ENCODE measurements at places on chromosomes 11 and 22.

- DNase-seq: no peak
These were observed at the start of gene TRIM49D1 for GRCh38 chr11:89922195-89922660. TSS of gene TRIM49D1 (minus strand) at chr11:89922245. CDS start at chr11:89917710, 4,535 bp downstream.

DNA sequence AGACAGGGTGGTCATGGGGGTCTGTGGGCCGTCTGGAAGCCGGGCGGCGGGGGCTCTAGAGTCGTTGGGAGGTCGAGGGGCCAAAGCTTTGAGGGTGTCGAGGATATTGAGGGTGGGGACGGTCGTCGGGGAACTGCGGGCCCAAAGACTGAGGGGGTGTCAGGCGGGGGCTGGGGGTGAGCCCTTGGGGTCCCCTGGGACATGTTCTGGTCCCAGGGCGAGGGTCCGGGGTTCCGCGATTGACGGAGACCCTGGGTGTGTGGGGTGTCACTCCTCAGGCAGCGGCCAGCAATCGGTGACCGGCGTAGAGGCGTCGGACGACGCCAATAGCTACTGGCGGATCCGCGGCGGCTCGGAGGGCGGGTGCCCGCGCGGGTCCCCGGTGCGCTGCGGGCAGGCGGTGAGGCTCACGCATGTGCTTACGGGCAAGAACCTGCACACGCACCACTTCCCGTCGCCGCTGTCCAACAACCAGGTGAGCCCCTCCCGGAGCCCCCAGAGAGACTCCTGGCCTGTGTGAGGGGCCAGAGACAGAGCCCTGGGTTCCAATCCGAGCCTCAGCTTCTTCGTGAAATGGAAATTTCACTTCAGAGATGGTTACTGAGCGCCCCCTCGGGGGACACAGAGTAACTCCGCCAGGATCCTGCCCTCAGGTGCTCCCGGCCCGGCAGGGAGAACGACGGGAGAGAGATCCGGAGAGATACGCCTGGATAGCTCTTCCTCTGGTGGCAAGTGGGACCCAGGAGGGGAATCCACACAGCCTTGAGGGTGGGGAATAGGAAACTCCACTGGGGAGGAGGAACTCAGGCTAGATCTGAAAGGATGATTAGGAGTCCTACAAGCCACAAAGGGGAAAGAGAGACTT lies 714 bp downstream of the SDF2L1 start:
- DNase-seq: peak; percentile 79

DNA sequence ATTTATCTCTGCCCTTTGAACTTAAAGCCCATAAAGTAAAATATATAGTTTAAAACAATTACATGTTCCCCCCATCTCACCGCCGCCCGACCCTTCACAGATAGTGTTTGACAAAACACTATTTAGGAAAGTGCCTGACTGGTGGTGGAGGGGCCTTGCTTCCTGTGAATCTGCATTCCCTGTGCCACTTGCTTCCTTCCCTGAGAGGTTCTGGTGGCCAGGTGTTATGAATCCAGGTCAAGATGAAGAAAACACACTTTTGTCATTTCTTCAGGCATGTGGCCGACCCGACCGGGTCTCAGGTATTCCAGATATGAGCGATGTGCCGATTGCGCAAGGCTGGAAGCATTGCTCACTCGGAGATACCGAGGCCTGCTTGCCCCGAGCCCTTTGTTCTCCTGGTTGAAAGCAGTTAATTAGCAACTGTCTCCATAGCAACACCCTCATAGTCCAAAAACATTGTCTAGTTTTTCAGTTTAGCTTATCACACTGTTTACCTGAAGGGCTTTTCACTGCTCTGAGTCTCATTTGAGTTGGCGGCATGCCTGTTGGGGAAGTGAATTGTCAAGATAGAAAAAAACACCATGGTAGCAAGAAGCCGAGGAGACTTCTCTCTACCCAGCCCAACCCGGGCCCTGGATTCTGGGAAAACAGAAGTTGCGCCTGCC lies 128.3 kb downstream of the TEAD1 start:
- DNase-seq: peak; percentile 50

DNA sequence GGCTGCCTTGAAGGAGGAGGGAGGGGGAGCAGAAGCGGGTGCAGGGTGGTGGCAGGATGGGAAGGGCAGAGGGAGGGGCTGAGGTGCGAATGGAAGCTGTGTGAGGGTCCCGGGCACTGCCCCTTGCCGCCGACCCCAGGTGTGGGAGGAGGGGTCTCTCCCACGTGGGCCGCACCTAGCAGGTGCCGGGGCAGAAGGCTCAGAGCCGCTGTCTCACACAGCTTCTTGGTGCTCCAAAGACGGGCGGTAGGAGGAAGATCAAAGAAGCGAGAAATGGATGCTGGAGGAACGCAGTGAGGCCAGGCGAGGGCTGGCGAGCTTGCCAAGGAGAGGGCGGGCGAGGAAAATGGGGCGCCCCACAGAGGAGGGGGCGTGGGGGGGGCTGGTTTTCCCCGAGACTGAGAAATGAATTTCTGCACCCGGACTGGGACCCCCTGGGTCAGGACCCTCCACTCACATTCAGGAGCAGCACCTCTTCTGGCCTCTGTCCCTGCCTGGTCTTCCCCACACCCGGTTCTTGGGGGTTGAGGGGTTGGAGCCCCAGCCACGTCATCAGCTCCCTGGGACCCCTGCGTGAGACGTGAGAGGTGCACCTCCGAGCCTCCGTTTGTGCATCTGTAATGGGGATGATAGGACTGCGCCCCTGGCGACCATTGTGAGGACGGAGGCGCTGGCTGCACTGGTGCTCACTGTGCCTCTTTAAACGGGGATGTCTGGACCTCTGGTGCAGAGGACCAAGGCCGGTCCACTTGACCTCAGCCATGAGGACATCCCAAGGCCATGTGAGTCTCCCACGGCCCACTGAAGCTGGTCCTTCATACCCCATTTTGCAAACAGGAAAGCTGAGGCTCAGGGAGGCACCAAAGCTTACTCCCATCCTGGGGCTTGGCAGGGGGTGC lies 16.8 kb downstream of the LSP1 start:
- DNase-seq: peak; percentile 64

- no peak for DNase-seq
These were observed 14.5 kb downstream of the SERPINH1 start for GRCh38 chr11:75576499-75576918.

GRCh38 chr11:114836161-114836560 lies 157.8 kb downstream of the NXPE2 start:
- DNase-seq: no peak

GRCh38 chr11:80702264-80702663 lies 1261.4 kb upstream of the TENM4 start:
- no peak for DNase-seq

DNA sequence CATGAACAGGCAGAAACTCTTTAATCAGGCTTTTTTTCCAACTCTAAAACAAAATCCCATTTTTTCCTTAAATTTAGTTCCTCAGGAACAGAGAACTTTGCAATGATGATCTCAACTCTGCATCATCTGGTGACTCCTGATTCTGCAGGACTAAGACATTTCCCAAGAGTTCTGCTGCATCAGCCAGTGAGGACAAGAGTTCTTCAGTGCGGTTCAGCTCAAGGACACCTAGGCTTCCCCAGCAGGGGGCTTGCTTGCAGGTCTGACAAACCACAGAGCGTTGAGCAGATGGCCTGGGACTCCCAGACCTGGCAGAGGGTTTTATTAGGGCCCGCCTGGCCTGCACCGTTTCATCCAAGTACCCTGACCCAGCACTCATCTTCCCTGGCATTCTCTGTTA lies 6.4 kb downstream of the CDCA5 start:
- peak; percentile 56 for DNase-seq

- DNase-seq: no peak
These were observed 4.4 kb upstream of the DENND5A start for GRCh38 chr11:9269492-9270013.

DNA sequence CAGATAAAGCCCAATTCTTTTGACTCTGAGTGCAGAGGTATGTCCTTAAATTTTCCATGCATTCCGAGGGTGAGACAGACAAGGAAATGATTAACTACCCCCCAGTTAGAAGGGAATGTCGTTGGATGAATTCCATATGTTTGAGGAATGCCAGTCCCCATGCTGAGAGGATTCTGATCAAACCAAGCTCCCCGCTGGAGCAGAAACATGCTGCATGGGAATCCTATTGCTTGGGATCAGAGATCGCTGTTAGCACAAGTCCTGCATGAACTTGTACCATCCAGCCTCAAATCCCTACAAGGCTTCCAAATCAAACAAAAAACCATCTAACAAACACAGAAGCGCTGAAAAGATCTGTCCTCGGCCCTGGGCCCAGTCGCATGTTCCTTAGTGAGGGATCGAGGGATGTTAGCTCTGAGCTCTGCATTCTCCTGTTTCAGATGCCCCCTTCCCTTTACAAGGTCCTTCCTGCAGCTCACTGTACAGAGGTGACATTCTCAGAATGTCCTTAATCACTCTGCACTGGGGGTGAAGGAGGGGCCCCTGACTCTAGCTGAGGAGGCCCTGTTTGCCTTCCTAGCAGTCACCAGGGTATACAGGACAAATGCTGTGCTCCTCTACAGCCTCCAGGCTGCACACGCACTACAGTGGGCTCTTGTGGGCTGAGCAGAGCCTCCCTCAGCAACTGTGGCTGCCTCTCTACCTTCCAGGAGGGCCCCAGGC lies 353.4 kb downstream of the TENM4 start:
- no peak for DNase-seq

DNA sequence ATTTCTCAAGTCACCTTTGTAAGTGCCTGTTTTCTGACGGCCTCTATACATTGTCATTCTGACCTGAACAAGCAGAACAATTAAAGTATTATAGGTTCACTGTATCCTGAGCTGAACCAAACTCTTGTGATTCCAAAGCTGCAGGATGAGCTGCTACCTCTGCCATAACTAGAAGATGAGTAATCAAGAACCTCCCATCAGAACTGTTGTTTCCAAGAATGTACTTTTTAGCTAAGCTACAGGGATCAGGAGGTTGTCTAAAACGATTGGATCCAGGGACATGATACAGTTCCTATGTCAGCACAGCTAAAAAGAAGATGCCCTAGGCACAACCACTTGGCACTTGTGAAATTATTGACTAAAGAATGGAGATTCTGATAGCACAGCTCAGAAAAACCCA lies 288.4 kb upstream of the CCDC90B start:
- no peak for DNase-seq

- no peak for DNase-seq
These were observed 9.0 kb upstream of the TMEM121B start for GRCh38 chr22:17130199-17130598.

DNA sequence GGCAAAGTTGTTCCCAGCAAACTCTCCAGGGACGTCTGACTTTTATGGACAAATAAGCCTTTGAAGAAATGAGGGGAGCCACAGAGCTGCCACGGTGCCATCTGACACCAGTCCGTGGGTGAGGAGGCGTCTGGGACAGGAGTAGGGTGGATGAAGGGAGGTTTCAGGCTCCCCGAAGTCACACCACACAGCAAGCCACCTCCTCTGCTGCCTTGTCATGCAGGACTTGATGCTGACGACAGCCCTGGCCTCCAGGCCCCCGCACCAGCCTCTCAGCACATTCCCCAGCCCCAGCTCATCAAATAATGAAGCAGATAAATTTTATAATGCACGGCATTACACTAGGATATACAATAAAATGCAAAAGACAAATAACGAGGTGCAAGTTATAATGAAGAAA lies 156.5 kb downstream of the CEP164 start:
- DNase-seq: no peak

DNA sequence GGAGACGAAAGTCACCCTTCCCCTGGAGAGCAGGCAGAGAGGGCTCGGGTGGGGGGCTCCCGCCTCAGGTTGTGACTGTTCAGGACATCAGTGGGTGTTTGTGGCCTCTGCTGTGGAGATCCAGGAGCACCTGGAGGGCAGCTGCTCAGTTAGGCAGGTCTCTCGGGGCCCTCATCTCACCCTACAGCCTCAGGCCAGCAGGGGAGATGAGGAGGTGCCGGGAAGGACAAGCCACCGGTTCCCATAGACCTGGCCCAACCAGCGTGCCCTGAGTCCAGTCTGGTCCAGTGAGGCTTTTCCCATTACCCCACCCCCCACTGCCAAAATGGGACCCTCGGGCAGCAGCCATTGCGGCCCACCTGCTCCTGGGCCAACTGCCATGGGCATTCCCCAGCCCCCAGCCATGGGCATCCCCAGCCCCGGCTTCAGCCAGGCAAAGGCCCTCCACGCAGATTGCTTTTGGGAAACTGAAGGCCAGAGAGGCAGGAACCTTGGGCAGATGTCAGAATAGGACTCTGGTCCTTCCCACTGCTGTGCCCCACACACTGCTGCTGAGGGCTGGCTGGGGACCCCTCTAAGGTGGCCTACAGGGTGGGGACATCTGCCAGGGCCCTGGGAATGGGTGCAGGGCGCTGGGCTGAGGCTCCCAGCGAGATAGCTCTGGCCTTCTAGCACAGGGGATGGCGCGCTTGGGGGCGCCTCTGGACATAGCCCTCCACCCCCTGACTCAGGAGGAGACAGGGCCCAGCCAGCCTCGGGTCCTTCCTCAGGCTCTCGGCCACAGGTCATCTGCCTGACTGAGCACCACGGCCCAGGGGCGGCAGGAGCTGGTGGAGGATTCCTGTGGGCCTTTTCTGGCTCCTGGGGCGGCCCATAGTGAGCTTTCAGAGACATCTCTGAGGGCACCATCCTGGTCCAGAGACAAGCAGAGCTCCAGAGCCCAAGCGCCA lies 4.8 kb downstream of the PIM3 start:
- no peak for DNase-seq

DNA sequence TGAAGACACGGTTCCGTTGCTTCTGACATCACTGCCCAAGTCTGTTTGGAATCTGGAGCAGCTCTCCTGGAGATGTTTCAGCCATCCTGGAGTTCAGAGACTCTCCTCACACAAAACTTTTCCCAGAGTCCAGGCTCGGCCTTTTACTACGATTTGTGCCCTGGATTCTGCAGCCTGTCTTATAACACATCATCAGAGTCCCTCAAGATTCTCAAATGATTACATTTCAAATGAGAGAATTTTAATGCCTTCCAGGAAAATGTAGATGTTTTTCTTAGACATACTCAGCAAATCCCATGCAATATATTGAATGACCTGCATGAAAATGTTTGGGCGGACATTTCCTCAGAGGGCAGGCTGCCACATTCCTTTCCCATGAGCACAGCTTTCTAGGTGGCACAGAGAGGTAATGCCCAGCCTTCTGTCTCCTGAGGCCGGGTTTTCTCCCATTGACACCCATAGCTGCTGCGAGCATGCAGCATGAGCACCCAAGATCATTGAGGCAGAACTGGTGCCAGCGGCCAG lies 129.1 kb downstream of the SNX19 start:
- no peak for DNase-seq

DNA sequence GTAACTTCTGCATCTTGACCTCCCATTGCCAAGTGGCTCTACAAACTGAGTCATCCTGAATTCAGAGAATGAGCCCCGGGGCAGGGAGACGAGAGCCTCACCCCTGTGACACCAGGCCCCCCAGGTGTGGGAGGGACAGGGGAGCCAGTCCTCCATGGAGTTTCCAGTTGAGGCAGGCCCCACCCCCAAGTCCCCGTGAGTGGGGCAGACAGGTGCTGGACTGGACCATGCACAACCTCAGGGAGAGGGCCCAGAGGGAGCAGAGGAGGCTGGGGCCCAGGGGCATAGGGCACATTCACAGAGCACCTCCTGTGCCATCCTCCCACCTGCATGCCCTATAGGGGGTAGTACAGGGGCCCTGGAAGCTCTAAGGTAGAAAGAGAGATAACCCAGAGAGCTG lies 180.8 kb downstream of the BRD1 start:
- DNase-seq: no peak

GRCh38 chr11:122213171-122213570 lies 97.2 kb upstream of the BLID start:
- no peak for DNase-seq

- DNase-seq: no peak
These were observed 200.6 kb downstream of the KIRREL3 start for GRCh38 chr11:126800009-126800408.
